ENCODE measurements at places on chromosomes 5 and 9.

GRCh38 chr5:64180661-64181343 is 15.2 kb downstream of the RNF180 start:
- no peak for DNase-seq

DNA sequence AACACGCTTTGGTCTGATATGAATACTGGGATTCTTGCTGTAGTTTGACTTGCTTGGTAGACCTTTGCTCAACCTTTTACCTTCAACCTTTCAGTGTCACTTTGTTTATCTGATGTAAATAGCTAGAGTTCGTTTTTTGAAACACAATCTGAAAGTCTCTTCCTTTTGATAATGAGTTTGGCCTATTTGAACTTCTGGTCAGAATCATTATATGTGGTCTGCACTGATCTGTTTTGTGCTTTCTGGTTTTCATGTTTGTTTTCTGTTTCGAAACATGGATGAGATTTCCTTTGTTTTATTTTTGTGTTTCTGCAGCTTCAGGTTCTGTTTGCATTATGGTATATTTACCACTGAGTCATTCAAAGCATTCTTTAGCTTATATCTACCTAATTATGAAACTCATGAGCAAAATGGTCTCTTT is 217.5 kb downstream of the GABBR2 start:
- no peak for DNase-seq

GRCh38 chr9:27726244-27727081 is 153.2 kb upstream of the C9orf72 start:
- peak; percentile 75 for DNase-seq

DNA sequence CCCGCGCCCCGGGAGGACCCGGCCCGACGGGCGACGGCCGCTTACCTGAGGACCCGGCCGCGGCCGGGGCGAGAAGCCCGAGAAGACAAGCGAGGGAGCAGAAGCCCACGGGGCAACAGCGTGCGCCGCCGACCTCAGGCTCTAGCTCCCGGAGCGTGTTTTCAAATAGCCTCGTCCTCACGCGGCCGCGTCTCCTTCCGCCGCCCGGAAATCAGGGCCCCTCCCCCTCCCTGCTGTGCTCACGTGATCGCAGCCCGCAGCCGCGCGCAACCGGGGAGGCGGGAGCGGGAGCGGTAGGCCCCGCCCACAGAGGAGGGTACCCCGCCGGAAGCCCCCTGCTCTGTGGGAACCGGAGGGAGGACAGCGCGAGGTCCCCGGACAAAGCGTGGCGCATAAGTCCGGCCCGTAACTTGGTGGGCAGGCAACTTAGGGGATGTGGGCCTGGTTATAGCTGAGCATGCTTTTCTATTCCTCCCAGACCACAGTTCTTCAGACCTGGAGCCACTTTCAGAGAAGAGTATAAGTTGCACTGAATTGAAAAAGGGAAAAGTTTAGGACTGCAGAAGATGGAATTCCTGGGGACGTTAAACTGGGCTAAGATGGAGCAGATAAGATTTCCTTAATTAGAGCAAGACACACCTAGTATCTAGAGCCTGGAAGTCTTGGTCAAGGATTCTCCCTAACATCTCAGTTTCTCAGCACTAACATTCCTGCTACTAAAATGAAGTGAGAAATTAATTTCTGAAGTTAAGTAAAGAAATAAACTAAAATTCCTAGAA is at the start of gene TEX10:
TEX10 (minus strand) TSS at position 216 of the 779 bp plus-strand sequence. CDS start 3,579 bp downstream, outside the sequence.
- DNase-seq: peak; percentile 75
